Activated T-cell treated with anti-CD3 and anti-CD28 coated beads, Interleukin-2, amount 50 U/mL, for 1 hour (primary cell): ENCODE measurements at places on chromosomes 2 and 18.

DNA sequence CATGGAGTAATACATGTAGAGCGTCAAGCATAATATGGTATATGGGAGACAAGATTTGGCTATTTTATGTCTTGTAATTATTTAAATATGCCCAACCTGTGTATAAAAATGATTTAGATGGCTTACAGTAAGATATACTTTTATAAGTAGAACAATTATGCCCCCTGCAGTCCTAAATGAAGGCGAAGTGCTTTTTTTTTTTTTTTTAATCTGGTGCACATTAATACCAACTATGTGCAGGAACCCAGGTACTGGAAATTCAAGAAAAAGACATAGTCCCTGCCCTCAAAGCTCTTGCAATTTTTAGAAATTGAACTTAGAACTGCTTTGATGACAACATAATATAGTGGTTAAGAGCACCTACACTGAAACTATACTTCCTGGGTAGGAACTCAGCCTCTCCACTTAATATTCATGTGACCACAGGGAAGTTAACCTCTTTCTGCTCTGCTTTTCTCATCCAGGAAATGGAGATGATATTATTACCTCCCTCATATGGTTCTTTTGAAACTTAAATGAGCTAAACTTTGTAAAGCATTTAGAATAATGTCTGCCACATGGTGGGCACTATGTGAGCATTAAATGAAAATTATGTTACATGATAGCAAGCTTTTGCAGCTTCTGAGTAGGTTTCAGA, 38.1 kb downstream of the AFTPH start:
- DNase-seq = no peak

DNA sequence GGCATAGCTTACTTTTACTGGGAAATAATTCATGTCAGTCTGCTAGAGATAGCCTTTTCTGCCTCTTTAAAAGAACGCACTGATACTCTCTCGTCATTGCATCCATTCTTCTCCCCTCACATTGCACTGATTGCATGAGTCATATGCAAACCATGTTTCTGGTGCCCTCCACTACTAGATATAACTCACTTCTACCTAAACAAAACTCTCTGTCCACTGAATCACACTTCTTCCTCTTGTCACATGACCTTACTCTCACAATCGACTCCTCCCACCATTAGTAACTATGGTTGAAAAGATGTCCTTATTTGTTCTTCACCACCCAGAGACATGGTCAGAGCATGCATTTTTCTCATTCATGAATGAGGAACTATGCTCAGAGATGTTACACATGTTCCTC, 158.0 kb downstream of the CSRNP3 start:
- DNase-seq = no peak

- DNase-seq = no peak
Measured at GRCh38 chr18:55161916-55162315, 202.7 kb upstream of the CCDC68 start.

DNA sequence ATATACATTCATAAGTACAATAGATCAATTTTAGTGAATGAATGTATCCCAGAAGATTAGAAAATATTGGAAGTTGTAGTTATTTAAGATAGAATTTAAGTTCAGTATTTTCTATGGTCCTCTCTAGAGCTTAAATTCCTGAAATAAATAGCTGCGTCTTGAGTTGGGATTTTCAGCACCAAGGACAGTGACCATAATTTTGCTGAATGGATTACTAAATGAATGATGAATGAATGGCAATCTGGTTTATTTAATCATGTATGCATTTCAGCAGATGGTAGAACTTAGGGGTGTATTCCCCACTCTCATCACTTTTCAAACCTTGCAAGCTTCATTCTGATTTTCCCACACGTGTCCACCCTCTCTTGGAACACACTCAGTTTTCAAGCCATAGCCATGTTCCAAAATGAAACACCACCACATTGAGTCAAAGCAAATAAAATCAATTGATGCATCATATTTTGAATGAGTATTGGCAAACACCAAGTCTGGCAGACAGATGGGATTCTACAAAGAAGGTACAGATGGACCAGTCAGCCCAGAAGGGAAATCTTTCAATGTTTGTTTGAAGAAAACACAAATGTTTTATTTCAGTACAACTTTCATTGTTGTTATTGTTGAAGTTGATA, 362.2 kb upstream of the NXPH2 start:
- DNase-seq = no peak

- DNase-seq = no peak
Measured at GRCh38 chr2:88091943-88092342, 24.3 kb downstream of the SMYD1 start.

GRCh38 chr2:168732100-168732499, 70.3 kb upstream of the NOSTRIN start:
- no peak for DNase-seq

- DNase-seq = no peak
Measured at GRCh38 chr2:25651066-25651465, 22.3 kb downstream of the DTNB start.

DNA sequence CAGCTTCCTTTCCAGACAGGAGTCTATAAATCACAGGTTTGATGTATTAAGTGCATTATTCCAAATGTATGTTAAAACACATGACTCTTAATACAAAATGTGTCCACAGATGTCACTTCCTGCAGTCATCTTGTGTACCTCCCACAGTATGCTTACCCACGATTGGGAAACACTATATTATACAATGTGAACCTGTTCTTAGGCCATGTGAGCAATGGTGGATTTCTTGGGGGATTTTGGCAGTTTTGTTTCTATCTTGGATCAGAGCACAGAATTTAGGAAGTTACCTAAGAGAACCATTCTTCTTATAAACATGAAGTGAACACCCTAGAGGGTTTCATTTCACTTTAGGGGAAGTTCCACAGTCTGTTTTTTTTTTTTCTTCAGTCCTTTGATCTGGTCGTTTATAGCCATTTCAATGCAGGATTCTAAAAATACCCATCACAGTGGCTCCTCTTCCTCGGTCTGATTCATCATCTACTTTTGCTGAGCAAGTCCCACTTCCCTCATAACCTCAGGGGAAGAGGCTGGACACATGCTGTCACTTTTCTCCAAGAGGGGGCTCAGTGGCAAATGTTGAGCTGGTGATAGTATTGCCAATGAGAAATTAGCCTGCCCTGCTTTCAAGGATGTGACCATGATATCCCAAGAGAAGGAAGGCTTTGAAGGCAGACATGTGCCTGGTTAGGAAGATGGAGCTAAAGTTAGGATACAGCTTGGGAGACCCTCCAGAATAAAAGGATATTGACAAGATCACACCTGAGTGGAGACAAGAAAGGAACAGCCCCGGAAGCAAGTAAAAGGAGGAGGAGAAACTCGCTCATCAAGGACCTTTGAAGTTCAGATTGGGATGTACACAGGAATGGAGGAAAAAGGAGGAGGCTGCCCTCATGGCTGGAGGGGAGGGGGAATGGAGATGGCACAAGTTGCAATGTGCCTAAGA, 22.6 kb downstream of the PLEK start:
- no peak for DNase-seq

GRCh38 chr2:46870051-46870839, 45.4 kb downstream of the MCFD2 start:
- DNase-seq = no peak

GRCh38 chr2:12428324-12428723, 288.4 kb upstream of the TRIB2 start:
- DNase-seq = no peak

DNA sequence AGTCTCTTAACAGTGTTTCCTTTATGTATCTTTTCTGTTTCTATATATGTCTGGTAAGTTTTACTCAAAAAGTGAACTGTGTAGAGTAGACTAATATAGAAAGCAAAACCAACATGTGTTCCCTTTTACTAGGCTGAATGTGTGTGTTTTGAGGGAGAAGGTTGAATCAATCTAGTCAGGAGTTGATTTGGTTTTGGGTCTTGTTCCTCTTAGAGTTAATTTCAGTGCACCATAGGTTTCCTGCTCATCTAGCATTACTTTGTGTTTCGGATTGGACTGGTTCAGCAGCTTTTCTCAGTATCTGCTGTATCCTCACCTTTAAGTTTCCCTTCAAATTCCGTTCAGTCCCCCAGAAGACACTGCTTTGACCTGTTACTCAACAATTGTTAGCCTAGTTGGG, 52.0 kb upstream of the TRIM43 start:
- no peak for DNase-seq

- no peak for DNase-seq
Measured at GRCh38 chr2:210302326-210302725, 12.6 kb downstream of the MYL1 start.

GRCh38 chr2:28136556-28136955, 246.0 kb downstream of the BABAM2 start:
- DNase-seq = no peak

- DNase-seq = no peak
Measured at GRCh38 chr2:215724146-215724545, 288.3 kb upstream of the FN1 start.

DNA sequence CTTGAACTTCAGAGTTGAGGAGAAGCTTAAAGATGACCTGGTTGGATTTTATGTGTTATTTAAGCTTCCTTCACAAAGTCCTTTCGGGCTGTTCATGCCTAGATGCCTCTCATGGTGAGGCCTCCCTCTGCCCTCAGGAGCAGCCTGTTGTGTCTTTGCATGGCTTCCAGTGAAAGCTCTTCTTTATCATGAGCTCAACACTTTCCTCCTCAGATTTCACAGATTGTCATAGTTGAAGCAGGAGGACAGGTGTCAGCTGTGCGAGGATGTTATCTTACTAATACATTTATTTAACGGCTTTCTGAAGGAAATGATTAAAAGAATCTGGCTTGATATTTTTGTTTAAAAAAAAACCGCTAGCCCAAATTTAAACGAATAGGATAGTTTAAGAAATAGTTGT, 48.8 kb upstream of the ITSN2 start:
- DNase-seq = no peak

DNA sequence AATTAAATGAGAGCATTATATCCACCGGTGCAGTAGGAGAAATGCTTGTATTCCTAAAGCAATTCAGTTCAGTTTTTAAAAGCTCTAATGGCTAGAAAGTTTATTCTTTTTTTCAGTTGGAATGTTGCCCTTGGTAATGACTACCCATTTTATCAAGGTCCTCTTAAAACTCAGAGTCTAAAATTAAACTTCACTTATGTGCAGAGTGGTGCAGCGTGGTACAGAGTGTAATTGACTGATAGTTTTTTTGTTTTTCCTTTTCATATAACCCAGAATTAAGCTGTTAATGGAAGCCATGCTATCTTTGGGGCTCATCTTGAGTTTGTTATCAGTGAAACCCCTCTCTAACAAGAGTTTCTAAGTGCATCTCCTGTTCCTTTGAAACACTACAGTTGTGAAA, 21.4 kb downstream of the NCOA1 start:
- DNase-seq = no peak

DNA sequence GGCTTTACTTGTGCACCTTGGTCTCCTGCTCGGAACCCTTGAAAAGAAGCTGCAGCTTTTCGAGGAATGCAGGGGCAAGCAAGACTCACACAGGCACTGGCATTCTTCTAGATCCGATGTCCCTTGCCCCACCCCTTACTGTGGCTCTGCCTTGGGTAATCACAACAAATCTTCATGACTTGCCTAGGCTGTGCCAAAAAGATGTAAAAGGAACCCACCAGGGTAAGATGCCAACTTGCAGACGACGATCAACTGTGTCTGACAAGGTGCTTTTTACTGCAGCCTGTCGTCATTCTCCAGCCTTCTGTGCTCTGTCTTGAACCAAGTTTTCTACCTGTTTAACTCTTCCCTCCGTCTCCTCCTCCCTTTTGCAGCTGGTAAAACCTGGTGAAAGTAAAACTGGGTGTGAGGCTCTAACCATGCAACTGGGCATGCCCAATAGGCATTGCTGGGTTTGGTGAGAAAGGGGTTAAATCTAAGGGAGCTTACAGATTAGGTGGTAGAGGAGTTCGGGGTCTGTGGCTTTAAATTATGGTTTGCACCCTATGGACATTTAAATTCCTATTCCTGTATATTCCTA, 909 bp upstream of the NRXN1 start:
- DNase-seq = no peak

GRCh38 chr2:88239781-88240180, 69.6 kb downstream of the THNSL2 start:
- no peak for DNase-seq
